ENCODE measurements at places on chromosomes 5 and 9.

DNA sequence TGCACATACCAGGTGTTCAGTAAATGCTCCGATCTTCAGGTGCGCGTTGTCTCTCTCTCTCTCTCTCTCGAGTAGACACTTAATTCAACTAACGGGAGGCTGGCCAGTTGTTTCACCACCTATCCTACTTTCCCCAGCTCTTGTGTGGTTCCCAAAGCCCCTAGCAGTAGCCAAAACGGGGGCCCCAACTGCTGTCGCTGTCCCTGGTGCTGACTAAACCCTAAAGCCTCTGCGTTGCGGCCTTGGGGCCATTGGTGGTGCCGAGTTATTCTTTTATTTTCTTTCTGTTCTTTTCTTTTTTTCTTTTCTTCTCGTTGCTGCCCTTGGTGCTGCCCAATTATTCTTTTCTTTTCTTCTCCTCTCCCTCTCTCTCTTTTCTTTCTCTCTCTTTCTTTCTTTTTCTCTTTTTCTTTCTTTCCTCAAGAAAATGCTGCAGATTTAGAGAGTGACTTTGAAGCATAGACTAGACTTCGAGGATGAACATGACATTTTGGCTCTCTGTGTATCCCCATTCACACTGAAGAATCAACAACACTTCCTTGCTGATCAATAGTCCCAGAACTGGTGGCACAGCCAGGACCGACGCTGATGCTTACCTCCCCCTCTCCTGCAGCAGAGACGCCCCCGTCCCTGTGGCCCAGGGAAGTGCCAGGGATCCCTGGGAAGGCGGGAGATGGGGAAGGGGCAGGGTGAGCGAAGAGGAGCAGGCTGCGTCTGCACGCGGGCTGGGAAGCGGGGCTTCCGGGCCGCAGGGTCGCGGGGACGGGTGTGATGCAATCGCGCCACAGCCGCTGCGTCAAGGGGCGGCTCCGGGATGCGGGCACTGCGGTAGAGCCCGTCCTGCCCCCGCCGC lies at the start of gene FBLL1:
Gene FBLL1 (plus strand): TSS at position 785 of the 853 bp plus-strand sequence. CDS start 200 bp downstream, outside the sequence.
- no peak for DNase-seq

- DNase-seq = no peak
Measured at GRCh38 chr9:117411547-117411946, 3.3 kb downstream of the ASTN2 start.

DNA sequence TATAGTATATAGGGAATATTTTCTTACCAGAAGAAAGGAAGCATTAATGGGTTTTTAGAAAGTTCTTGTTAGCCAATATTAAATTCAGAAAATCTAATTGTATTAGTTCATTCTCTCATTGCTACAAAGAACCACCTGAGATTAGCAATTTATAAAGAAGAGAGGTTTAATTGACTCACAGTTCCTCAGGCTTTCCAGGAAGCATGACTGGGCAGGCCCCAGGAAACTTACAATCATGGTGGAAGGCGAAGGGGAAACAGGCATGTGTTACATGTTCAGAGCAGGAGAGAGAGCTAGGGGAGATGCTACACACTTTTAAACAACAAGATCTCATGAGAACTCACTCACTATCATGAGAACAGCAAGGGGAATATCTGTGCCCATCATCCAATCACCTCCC lies 304.0 kb upstream of the CDH12 start:
- no peak for DNase-seq

DNA sequence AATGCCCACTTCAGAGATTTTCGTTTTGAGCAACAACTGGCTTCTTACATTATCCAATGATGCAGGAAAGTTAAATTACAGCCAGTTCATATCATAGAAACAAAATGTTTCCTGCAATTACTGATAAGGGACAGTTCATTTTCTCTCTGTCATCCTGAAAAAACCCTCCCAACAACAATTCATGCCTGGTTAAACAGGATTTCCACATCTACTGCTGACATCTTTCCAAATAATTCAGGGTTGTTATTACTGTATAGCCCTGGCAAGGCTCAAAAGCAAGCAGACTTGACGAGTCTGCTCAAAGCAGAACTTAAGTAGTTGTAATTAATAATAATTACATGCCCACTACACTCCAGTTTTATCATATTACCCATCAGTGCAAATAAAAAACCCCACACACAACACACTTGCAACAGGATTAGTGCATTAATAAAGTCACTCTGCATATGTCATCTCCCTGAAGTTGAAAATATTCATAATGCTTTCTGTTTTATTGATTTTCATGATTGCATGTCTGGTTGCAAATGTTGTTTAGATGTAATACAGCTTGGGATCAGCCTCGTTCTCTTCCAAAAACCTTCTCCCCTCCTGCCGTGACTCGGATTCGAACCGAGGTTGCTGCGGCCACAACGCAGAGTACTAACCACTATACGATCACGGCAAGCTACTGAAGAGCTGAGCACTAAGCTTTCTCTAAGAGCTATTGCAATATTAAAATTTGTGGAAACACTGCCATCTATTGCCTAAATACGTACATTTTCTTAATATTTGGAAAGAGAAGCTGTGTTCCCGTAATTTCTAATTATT lies 119.6 kb upstream of the NFIB start:
- DNase-seq = no peak

- no peak for DNase-seq
Measured at GRCh38 chr9:36088020-36088419, 48.5 kb upstream of the GLIPR2 start.

GRCh38 chr5:175059687-175060211 lies 335.4 kb downstream of the MSX2 start:
- DNase-seq = no peak

Data from natural killer cell treated with Interleukin-12 subunit alpha and Interleukin-12 subunit beta and Interleukin-15 and Interleukin-18, amount 100 ng/mL, for 72 hours (primary cell).